K562 (cell line): ENCODE measurements at places on chromosomes 7 and 10.

DNA sequence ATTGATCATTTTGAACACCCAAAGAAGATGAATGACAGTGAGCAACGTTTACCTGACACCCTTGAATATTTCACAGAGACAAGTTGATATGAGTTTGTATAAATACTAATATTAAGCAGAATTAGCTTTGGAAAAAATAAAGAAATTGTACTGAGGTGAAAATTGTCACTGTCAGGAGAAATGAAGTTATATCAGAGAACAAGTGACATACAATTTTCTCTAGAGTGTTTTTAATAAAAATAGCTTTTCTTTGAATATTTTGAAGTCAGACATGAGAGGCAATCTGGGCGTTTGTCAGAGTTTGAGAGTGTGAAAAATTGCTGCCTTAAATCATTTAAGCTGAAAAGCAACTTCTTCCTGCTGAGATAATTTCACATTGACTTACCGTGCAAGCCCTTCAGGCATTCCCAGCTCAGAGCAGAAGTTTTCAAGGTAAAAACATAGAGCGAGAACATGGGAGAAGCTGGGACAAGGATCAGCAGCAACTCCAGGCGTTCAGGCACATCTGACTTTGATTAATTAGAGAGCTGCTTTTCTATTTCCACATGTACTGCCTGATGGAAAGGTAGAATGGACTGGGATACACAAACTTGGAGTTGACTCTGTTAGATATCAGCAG, 535.9 kb downstream of the TFEC start:
- no peak for DNase-seq

- no peak for DNase-seq
Measured at GRCh38 chr7:28587211-28587610, 174.9 kb downstream of the CREB5 start.

GRCh38 chr10:23433701-23434100, 5.2 kb upstream of the OTUD1 start:
- no peak for DNase-seq

- DNase-seq = peak; percentile 6
Measured at GRCh38 chr10:89466599-89467035, 52.2 kb downstream of the IFIT5 start.

GRCh38 chr10:117647306-117647705, 104.8 kb downstream of the EMX2 start:
- DNase-seq = no peak

- no peak for DNase-seq
Measured at GRCh38 chr10:3807211-3807927, 22.4 kb upstream of the KLF6 start.

DNA sequence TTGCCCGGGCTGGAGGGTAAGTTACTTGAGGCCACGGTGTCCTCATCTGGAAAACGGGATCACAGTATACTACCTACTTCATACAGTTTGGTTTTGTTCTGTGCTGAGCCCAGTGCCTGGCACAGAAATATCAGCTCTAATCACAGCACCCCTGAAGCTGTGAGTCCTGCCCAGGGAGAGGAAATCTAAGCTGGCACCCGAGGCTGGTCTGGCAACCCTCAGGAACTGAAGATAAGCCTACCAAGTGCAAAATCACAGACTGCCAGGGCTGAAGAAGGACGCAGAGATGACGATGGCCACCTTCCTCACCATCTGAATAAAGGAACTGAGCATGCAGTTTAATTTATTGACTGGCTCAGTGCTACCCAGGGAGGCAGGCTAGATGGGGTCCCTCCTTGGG, 7.7 kb upstream of the TMEM120A start:
- no peak for DNase-seq

- DNase-seq = no peak
Measured at GRCh38 chr10:35752469-35753461, 110.7 kb upstream of the FZD8 start.

- peak; percentile 21 for DNase-seq
Measured at GRCh38 chr10:117374506-117375359, 507 bp downstream of the PDZD8 start.

- no peak for DNase-seq
Measured at GRCh38 chr10:89076120-89076519, 85.5 kb downstream of the FAS start.

DNA sequence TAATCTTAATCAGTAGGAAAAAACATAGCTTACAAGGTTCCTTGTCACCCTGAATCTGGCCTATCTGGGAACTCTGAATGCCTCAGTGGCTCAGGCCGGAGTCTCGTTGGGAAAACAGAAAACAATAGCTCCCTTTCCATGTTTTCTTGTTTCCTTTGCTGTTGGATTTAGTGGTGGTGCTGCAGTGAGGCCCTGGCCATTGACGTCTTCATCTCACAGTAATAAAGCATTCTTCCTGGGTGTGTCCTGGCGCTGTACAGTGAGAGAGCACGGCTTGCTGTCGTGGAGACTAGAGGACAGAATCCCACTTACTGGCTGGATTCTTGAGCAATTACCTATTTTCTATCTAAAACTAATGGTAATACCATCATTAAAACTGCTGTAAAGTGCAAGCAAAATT, 1.3 kb upstream of the SPOCK2 start:
- no peak for DNase-seq

DNA sequence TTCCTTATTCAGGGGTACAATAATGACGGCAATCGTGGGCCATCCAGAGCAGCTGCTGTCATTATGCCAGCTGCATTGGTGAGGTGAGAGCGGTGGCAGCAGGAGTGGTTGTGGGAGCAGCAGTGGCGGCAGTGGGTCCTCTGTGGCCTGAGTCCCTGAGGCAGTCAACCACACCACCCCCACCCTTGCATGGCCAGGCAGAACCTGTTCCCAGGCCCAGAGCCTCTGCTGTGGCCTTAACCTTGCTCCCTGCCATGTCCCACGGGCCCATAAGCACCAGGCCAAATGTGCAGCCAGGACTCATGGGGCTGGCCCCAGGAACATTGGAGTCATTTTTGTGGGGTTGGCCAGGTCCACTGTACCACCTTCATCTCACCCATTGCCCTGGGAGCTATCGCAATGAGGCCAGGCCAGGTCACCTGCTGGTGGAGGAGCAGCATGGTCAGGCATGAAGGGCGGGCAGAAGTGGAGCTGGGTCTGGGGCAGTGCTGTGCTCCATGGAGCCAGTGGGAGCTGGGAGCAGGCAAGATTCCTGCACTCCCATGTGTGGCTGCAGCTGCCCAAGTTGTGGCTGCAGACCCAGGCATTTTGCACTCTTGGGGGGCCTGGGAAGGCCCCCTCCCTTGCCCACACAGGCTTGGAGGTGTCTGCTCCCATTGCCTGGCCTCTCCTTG, 213.5 kb downstream of the GPR158 start:
- no peak for DNase-seq

DNA sequence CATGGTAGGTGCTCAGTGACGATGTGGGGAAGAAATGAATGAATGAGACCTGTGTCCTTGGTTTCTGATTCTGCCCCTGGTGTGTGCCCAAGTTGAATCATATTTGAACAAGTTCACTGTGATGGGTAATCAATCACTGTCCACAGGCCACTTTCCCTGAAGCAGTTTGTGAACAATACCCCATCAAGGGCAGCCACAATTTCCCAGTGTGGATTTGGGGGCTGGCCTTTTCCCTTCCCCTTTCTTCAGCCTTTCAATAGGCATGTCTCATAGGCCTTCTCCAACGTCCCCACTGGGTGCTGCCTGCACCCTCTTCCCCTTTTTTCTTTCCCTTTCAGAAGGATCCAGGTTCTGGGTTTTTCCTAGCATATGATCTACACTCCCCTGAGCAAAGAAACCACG, 64.7 kb downstream of the CREB5 start:
- DNase-seq = no peak

DNA sequence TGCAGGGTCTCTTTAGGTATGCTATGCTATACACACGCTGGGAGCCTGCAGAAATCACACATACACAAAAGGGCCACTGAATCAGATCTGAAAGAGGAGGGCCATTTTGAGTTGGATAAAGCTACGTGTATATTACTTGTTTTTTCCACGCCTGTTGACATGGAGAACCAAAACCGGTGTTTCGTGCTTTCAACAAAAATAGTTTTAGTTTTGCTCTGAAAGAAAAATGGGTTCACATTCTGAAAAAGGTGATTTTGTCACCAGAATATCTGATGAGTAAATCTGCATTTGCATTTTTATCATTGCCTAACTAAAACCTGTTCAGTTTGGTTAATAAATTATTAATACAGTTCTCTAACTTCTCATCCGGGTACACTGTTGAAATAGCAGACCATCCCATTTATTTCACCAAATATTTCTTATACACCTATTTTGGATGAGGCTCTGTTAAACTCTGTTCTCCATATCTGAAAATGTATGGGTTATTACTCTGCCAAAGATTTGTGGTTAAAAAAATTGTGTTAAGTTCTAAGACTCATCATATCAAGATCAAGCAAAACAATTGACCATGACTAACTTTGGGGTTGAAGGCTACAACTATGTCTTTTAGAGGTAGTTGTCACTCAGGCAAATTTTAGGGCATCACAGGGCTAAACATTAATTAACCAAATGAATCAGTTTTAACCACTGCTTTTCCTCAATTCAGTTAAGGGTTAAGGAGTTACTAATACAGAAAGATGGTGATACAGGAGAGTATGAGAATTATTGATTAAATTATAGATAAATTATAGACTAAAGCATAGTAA, 101.2 kb upstream of the RPA3 start:
- DNase-seq = no peak

DNA sequence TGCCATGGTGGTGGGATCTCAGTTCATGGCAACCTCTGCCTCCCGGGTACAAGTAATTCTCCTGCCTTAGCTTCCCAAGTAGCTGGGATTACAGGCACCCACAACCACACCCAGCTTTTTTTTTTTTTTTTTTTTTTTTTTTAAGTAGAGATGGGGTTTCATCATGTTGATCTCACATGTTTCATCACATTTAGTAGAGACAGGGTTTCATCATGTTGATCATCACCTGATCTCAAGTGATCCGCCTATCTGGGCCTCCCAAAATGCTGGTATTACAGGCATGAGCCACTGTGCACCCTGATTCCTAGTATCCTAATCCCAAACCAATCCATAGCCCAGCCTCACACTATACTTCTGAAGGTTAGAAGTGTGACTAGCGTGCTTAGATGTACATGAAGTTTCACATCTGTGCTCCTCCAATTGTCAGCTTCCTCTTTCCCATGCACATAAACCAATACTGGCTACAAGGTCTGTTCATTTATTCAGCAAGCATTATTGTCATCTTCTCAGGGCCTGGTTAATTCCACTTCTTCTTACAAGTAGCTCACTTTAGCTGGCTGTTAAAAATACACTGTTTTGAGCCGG, 6.8 kb upstream of the NAT16 start:
- no peak for DNase-seq

DNA sequence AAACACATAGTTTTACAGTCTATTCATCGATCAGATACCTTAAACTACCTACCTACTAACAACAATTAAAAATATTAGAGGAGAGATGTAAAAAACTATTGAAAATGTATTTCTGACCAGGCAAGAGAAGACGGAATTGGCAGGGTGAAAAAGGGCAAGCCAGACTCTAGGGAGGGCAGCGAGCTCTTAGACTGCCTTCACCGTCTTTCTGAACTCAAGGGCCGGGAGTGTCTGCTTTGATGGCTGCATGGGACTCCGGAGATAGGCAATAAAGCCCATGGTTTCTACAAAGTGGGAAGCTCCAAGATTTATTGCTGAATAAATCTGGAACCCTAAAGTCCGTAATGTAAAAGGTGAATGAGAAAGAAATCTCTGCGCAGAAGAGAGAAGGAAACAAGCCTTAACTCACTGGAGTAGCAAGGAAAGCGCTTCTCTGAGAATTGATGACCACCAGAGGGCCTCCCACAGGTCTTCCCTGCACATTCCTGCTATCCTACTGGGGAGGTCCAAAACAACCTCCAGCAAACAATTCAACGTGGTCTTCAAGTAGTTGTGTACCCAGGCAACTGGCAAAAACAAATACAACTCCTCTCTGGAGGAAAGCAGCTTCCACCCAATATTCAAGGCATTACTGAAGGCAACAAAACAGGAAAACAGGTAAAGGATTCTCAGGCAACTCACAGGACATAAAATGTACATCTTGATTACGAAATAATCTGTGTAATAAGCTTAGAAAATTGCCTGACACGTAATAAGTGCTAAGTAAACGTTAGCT, 181.3 kb downstream of the SDK1 start:
- peak; percentile 17 for DNase-seq

DNA sequence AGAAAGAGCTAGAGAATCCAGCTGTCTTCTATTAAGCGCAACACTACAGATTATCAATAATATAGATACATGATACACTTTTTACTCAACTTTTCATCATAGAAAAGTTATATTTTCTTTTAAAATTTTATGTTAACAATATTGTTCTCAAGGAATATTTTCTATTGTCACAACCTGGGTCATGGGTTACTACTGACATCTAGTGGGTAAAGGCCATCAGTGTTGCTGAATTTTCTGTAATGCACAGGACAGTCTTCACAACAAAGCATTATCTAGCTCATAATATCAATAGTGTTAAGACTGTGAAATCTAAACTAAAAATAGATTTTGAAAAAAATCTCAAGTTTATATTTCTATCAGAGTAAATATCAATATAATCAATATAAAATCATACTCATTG, 209.8 kb downstream of the ZNF33B start:
- peak; percentile 38 for DNase-seq

DNA sequence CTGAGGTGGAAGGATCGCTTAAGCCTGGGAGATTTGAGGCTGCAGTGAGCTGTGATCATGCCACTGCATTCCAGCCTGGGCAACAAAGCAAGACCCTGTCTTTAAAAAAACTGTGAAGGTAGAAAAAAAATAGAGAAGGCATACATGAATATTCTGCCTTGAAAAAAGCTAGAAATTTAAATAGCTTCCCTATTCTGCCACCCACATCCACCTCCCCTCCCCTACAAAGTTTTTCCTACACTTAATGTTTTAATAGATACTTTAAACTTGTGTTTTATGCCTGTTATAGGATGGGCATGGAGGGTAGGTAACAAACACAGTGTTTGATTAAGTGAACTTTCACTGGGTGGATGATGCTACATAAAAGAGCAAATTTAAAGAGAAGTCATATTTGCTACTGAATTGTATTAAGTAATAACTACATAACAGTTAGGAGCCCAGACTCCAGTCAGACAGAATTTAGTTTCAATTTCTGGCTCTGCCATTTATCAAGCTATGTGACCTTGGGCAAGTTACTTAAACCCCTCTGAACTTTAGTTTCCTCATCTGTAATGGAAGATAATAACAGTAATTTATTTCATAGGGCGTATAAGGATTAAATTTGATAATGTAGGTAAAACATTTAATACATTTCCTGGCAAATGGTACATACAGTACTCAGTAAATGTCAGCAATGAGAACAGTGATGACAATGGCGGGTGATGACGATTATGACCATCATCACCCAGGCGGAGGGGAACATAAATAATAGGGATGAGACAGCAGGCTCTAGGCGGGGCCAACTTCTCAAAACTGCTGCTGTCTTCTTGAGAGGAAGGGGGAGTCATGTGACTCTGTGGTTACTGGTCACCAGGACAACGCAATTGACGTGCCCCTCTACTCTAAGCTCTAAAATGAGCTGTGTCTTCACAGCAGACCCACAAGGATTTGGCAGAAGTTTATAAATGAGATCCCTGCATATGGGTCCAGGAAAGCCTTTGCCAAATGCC, 15.8 kb downstream of the DNMBP start:
- peak; percentile 86 for DNase-seq

- DNase-seq = no peak
Measured at GRCh38 chr10:44619975-44620374, 235.1 kb upstream of the CXCL12 start.

- DNase-seq = no peak
Measured at GRCh38 chr7:38211940-38212339, 33.9 kb downstream of the STARD3NL start.
